Glomerular endothelial cell (primary cell): ENCODE measurements at places on chromosomes 3 and 15. TPM values are rescaled to one million over a fixed set of nuclear protein-coding genes. Genes with fewer than 3 reads are reported as not detected.

PRR20G gene
- not detected in 2 replicates for total RNA-seq

SLC12A8 gene
- 1.4 and 1.9 TPM in 2 replicates for total RNA-seq

MAP2K1 gene
- 52.8 and 78.8 TPM in 2 replicates for total RNA-seq

FBLN2 gene
- total RNA-seq = 1.6 and 14.2 TPM in 2 replicates

RSL24D1 gene
- 46.4 and 54.7 TPM in 2 replicates for total RNA-seq

TJP1 gene
- 99.0 and 142 TPM in 2 replicates for total RNA-seq

PLOD2 gene
- 79.1 and 122 TPM in 2 replicates for total RNA-seq
